NCI-H2081 treated with DMSO at 0.1 percent for 48 hours (cell line): ENCODE measurements at places on chromosomes 5 and 9.

- no peak for DNase-seq
These were observed 189.9 kb upstream of the SMC2 start for GRCh38 chr9:103904242-103904641.

- DNase-seq: no peak
These were observed 21.4 kb upstream of the JAKMIP2 start for GRCh38 chr5:147803926-147804325.

GRCh38 chr9:137273095-137273490 lies 4.4 kb upstream of the TOR4A start:
- no peak for DNase-seq

DNA sequence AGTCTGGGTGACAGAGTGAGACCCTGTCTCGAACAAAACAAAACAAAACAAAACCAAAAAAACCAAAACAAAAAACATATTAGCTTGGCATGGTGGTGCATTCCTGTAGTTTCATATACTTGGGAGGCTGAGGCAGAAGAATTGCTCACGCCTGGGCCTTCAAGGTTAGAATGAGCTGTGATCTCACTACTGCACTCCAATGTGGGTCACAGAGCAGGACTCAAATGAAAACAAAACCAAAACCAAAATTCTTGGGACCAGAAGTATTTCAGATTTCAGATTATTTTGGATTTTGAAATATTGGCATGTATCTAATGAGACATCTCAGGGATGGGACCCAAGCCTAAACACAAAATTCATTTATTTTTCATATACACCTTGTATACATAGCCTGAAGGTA lies 80.2 kb downstream of the TMC1 start:
- no peak for DNase-seq
